ENCODE measurements at places on chromosomes 12 and 14.

DNA sequence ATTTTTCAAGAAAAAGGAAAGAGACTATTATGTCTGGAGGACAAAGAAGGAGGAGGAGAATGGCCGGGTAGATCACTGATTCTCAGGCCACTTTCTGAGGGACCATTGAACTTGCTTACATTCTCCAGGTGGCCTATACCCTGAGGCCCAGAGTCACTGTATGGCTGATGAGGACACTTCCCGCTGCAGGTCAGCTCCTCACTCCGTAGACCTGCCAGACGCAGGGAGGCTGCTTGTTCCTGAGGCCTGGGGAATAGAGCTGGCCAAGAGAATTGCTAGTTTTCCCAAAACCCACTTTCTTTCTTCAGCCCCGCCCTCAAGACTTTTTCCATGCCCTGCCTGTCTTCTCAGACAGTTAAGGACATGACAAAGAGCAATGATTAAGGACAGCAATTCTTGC lies 510.5 kb upstream of the TBX3 start:
- no peak for DNase-seq

GRCh38 chr14:48035836-48036235 lies 360.4 kb upstream of the MDGA2 start:
- DNase-seq = no peak

DNA sequence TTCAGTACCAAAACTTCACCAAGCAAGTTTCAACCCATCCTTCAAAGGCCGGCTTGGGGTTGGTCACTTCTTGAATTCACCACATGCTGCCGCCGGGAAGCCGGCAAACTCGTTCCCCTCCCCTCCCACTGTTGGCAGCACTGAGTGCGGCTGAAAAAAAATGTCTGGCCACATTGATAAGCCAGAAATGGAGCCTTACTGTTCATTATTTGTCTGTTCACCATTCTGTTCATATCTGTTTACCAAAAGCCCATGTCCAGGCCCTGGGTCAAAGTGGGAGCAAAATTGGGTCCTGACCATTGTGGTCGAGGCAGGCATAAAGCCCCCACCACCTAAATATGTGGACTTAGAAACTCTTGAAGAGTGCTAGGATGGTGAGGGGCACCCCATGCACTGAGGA lies 7.3 kb upstream of the HSP90AA1 start:
- DNase-seq = no peak

DNA sequence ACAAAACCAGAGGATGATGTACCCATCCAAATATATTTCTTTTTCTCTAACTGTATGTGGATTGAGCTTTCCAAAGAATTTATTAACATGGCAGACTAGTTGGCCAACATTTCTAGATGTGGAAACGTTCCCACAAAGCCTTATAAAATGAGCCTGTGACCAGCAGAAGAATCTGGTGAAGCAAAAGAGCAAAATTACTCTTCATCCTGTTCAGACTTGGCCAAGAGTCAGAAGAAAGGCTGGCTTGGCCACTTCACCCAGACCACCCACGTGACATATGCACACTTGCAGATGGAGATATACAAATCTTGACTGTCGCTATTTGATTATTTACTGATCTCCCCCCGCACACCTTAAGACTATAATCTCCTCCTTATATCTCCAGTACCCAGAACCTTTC lies 96.7 kb downstream of the NUAK1 start:
- no peak for DNase-seq

DNA sequence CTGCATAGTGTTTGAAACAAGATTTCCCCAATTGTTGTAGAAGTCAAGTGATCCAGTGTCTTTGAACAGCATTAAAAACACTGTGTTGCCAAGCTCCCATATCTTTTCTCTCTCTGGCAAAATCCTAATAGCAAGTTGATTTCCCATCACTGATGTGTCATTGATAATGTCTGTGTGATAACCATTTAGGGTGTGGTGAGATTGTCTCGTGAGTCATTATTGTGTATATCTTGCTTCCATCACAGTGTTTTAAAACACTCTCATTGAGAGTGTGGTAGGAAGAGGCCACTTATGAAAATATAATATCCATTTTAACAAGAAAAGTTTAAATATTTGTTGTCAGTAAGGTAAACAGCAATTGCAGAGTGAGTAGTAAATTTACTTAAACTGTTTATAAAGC lies 74.7 kb downstream of the PRORP start:
- DNase-seq = no peak

DNA sequence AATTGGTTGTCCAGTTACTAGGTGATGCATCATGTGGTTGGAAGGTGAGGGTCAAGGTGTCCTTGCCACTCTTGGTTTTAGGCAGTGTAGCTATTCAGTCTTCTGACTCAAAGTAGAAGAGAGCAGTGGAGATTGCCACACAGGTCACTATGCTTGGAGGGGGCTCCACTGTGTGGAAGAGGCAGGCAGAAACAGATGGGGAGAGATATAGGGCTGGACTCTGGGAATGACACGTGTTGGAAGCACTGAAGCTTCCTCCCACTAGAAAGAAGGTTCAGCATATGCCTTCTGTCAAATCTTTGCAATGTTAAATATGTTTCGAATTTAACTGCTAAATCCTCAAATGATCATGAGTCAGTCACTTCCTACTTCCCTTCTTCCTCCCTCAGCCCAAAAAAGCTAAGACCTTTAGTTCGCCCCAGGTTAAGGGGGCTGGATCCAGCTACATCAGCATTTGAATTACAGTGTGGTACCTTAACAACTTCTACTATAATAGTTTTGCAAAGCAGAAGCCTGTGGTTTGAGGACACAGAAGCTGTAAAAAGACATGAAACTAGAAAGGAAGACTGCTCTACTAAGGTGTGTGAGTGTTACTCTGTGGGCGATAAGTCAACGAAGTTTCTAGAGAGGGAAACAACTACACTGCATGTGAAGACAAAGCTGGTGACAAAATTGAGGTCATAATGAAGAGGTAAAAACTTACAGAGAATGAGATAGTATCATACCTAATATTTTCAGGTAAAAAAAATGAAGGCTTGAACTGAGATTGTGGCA lies 228.0 kb downstream of the NELL2 start:
- no peak for DNase-seq

DNA sequence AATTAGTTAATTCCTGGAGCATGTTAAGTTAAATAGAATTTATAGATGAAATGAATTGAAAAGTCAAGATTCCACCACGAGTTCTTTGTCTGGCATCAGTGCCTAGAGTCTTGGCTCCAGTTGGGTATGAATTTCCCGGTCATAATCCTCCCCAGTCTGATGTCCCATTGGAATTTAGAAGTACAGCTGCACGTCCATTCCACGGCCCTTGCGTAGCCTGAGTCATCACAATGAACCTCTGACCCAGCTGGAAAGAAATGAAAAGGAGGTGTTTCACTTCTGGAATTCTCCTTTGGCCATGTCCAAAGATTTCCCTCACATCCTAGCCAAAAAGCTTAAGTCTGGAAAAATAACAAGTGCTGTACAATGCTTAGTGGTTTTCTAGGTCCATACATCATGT lies 122.7 kb downstream of the KICS2 start:
- DNase-seq = no peak

DNA sequence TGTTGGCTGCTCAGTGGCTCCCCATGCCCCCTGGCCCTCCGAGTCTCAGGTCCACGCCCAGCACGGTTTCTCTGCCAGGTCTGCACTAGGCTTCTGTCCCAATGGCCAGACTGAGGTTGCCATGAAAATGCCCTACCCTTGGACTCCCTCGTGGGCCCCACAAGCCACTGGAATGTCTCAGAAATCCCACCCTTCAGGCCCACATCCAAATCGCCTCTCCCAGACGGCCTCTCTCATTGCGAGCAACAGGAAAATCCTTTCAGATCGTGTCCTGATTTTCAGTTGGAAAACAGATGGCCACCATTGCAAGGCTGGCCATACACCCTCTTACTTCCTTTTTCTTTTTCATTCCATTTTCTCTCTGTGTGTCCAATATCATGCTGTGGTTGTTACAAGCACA lies 77.3 kb downstream of the IRF2BPL start:
- no peak for DNase-seq

GRCh38 chr14:100476012-100476822 lies 111.0 kb downstream of the BEGAIN start:
- DNase-seq = no peak

DNA sequence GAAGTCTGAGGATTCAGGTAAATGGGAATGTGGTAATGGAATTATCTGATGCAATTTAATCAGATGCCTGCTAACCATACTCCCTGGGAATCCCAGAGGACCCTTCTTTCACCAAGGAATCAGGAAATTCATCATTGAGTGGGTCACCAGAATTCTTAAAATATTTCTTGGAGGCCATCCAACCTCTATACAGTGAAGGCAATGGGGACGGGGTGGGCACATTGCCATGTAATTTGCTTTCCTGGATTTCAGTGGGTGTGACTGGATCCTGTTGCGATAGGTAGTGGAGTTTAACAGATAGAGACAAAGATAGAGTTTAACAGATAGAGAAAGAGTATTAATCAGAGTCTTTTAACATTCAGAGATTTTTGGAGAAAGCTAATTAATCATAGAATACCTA lies 394.4 kb downstream of the DAD1 start:
- DNase-seq = no peak

GRCh38 chr14:90576581-90576980 lies 179.8 kb downstream of the CALM1 start:
- no peak for DNase-seq

- DNase-seq = no peak
Observed at GRCh38 chr12:112151766-112152541, 26.6 kb downstream of the TRAFD1 start.

DNA sequence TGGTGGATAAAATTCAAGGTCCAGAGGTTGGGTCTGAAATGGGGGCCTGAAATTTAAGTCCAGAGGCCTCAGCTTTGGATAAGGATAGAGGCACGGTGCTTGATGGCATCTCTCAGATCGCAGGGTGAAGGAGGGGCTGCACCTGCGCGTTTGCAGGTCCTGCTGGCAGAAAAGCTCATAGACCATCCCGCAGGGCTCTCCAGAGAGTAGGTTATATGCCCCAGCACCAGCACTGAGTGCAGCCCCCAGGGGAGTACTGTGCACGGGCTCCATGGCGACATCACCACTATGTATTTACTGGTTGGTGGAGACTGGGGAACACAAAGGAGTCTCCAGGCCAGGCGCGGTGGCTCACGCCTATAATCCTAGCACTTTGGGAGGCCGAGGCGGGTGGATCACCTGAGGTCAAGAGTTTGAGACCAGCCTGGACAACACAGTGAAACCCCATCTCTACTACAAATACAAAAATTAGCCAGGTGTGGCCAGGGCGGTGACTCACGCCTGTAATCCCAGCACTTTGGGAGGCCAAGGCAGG lies 4.3 kb upstream of the CD63 start:
- no peak for DNase-seq

- no peak for DNase-seq
Observed at GRCh38 chr12:116365114-116365513, 87.6 kb upstream of the MED13L start.

GRCh38 chr14:38554026-38554425 lies 298.1 kb upstream of the CLEC14A start:
- DNase-seq = no peak

DNA sequence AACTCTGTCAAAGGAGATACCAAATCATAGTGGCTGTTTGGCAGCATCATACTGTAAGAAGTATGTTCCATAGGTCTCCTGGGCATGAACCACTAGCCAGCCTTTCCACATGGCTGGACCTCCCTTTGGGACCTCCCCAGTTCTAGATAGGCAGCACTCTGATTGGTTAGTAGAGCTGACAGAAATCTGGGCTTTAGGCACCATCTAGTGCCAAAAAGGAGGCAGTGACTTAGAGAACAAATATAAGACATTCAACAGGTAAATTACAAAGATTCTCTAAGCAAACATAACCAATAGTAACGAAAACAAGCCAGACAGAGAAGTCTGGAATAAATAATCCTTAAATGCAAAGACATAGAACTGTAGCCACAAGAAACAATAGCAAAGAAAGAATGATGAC lies 148.0 kb upstream of the PDE3A start:
- DNase-seq = peak; percentile 19

- no peak for DNase-seq
Observed at GRCh38 chr12:26749781-26750180, 83.2 kb downstream of the ITPR2 start.

- no peak for DNase-seq
Observed at GRCh38 chr12:62915204-62915529, 19.8 kb downstream of the PPM1H start.

DNA sequence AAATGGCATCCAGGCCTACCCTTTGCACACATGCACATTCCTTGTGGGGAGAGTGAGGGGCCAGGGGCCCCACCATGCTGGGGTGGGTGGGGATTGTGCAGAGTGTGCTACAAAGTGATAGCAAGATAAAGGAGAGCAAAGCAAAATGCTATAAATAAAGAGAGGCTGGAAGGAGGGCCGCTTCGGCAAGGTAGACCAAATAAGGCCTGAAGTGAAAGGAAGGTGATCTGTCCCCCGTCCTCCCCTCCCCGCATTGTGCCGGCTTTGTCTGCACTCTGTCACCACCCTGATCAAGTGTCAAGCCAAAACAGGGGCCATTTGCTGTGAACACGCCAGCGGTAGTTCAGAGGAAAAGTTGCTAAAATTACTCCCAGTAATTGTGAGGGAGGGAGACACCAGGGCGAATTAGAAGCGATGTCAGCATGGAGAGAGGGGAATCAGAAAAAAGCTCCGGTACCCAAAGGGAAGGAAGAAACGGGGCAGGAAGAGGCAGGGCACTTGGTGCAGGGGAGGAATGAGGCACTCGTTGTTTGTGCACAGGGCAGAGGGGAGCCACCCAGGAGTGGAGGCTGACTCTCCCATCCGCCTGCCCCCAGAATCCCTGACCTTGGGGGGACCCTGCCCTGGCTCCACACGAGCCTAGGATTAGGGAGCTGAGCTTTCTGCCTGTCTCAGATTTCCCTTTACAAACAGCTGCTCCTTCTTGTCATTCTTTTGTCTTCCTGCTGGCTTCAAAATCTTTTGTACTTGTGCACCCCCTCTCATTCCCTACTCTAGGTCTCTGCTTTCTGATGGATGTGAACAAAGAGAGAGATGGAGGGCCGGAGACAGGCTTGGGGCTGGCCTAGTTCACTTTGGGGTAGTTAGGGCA lies 2.9 kb upstream of the MYH7 start:
- no peak for DNase-seq

DNA sequence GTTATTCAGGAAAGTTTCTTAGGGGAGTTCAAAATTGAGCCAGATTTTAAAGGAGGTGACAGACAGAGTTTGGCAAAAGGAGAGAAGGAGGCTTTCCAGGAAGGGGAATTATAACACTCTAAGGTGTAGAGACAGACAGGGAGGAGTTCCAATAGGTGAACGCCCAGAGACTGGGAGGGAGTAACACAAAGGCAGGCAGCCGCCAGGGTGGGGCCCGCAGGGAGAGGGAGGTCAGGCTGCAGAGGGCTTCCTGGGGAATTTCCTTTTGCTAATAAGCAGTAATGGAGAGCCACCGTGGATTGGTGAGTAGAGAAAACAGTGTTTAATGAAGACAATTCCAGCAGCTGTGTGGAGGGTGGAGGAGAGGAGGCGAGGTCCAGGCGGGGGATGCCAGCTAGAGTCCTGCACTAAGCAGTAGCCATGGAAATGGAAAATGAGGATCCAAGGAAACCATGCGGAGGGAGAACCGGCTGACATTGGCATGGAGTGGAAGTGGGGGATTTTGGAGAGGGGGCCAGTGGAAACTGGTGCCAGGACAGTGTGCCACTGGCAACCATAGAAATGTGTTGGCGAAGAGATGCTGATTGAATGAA lies 22.2 kb downstream of the GRIN2B start:
- DNase-seq = no peak

- DNase-seq = no peak
Observed at GRCh38 chr12:100473050-100473715, 483 bp upstream of the NR1H4 start.
